ENCODE measurements at places on chromosomes 12 and 14.

DNA sequence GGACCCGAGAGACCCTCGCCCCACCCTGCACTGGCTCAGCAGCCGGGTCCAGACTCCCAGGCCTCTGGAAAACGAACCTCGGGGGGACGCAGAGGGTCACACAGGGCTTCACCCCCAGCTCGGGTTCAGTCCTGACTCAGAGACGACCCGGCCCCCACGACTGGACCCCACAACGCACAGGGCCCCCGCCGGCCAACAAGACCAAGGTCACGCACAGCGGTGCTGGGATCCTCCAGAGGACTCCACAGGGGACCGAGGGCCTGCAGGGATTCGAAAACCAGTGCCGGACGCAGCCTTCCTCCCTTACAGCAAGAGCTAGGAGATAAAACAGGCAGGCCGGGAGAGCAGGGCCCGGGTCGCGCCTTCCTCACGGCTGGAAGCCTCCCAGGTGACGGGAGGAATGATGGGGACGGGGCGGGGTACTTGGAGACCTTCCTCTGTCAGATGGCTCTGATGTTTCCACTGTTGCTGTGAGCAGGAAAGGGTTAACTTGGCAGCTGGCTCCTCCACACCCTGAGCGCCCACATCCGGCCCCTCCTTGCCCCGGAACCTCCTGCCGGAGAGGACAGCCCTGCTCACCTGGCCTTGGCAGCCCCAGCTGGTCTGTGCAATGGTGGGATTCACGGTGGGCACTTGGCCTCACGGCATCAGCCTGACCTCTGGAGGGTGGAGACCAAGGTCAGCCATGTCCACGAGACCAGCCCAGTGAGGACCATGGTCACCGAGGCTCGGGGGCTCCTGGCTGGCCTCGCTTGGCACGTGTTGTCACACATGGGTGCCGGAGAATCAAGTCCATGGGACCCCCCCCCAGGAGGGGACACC lies 46.2 kb downstream of the GALNT9 start:
- DNase-seq = peak; percentile 23

GRCh38 chr12:49661191-49661590 lies 37.8 kb downstream of the PRPF40B start:
- no peak for DNase-seq

GRCh38 chr14:35222324-35222723 lies 69.9 kb upstream of the PSMA6 start:
- no peak for DNase-seq

GRCh38 chr14:69625299-69626131 lies 14.1 kb downstream of the SUSD6 start:
- no peak for DNase-seq

- no peak for DNase-seq
Observed at GRCh38 chr12:103547929-103548328, 39.1 kb upstream of the STAB2 start.

DNA sequence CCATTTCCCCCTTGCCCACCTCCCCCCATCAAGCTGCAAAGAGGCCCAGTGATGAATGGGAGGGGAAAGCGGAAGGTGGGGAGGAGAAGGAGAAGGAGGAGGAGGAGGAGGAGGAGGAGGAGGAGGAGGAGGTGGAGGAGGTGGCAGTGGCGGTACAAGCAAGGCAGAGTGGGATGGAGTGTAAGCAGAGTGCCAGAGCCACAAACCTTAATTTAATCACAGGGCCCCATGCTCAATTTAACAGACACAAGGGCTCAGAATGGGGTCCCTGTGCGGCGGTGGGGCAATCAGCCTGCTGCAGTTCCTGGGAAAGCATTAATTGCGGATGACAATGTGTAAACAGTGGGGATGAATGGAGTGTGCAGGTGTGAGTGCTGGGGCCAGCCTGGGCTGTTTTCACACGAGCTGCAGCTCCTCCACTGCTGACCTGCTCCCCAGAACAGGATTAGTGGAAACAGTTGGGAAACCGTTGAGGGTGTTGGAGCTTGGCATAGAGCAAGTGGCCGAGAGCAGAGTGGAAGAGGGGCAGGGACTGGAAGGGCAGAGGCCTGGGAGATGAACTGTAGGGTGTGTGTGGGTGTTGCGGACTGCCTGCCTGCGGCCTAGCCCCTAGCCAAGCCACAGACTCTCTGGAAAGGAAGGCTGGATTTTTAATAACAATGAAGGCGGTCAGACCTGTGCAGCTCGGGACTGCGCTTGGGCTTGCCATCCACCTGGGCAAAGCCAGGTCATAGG lies 36.4 kb upstream of the SMOC1 start:
- no peak for DNase-seq

GRCh38 chr14:77761205-77761931 lies 412 bp upstream of the SNW1 start:
- peak; percentile 96 for DNase-seq

GRCh38 chr14:54844479-54844878 lies 58.1 kb downstream of the GCH1 start:
- no peak for DNase-seq

DNA sequence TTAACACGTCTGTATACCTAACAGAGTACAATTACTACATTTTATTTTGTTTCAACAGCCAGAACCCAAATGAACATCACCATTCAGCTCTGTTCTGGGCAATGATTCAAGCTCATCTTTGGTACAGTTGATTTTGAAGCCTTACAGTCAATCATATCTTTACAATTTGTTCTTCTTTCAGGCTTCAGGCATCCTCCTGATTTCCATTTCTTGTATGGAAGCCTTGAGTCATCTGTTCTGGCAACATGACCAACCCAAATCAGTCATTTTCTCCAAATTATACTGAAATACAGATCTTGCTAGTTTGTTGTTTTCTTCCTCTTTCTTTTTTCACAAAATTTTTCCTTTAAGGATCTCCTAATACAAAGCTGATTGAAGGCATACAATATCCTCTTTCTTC lies 80.2 kb downstream of the PAX9 start:
- no peak for DNase-seq

GRCh38 chr12:26728205-26729050 lies 104.6 kb downstream of the ITPR2 start:
- DNase-seq = no peak

- DNase-seq = no peak
Observed at GRCh38 chr12:65584016-65584415, 240.3 kb upstream of the HMGA2 start.

- DNase-seq = no peak
Observed at GRCh38 chr14:93847473-93847872, 59.2 kb upstream of the PRIMA1 start.

GRCh38 chr14:105144026-105144665 lies 24.4 kb downstream of the JAG2 start:
- DNase-seq = no peak

- DNase-seq = no peak
Observed at GRCh38 chr12:26798640-26799039, 34.4 kb downstream of the ITPR2 start.

DNA sequence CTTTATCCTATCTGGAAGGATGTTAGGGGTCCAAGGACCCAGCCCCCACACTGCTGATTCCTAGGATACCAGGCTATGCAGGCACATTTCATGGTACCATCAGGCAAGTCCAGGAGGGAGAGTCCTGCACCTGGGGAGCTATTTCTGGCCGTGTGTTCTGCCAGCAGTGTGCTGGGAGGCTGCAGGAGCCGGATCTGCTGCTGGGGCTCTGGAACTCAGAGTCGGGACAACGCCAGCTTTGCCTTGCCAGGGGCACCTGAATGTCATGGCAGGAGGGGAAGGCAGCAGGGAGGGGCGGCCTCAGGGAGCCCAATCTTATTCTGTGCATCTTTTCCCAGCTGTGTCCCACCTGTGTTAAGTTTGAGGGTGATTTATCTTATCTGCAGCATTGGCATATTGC lies 17.8 kb downstream of the SRRM4 start:
- DNase-seq = no peak

DNA sequence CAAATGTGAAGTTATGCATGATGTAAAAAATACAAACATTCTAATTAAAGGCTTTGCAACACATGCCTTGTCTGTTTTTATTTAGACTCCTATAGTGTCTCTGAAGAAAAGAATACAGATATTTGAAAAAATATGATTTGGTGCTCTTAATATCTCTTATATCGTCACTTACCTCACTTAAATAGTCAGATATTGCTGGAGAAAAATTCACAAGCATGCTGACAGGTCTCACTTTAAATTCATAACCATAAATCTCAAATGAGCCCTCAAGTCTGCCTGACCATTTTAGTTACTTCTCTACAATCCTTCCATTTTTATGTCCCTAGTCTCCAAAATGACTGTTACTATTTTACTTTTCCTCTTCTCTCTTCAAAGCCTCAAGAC lies 5.4 kb upstream of the YEATS4 start:
- DNase-seq = no peak

DNA sequence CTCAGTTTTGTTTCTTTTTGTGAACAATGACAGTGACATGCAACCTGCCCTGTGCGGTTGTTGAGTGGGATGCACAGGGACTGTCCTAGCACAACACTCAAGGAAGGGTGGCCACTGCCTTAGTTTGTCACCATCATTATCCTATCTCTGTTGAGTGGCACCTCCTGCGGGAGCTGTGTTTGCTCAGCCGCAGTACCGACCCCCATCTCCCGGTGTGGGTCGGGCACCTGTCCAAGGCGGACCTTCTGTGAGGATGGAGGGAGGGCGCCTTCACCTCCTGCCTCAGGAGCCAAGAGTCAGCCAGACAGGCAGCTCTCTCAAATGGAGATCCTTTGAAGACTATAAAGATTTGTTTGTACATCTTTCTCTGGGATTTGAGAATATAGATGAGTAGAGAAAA lies 142.1 kb downstream of the TSPAN9 start:
- DNase-seq = no peak

GRCh38 chr12:75533239-75533638 lies 21.8 kb upstream of the KRR1 start:
- DNase-seq = no peak

GRCh38 chr14:20627346-20628027 lies 14.0 kb downstream of the OR6S1 start:
- DNase-seq = no peak

DNA sequence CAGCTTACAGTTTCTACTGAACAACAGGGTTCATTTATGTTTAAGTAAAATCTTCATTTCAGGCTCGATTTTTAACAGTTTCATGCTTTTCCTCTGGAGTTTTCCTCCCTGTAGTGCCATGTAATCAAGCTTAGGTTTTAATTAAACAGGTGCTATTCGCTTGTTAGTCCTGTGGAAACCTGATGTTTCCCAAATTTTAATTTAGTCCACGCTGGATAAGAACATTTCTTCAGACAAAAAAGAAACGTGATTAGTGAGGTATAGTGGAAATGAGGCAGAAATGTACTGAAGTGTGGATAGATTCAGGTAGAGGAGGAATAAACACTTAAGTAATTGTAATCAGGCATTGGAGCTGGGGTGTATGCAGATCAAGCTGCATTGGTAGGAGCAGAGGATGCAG lies 1217.5 kb downstream of the AACS start:
- no peak for DNase-seq

Measured in LoVo (cell line).